HuH-7.5 (cell line): ENCODE measurements at places on chromosomes 5 and 9.

GRCh38 chr5:142797420-142797819 lies 27.2 kb downstream of the ARHGAP26 start:
- no peak for DNase-seq

- no peak for DNase-seq
Measured at GRCh38 chr5:30749971-30750370, 443.5 kb upstream of the CDH6 start.

DNA sequence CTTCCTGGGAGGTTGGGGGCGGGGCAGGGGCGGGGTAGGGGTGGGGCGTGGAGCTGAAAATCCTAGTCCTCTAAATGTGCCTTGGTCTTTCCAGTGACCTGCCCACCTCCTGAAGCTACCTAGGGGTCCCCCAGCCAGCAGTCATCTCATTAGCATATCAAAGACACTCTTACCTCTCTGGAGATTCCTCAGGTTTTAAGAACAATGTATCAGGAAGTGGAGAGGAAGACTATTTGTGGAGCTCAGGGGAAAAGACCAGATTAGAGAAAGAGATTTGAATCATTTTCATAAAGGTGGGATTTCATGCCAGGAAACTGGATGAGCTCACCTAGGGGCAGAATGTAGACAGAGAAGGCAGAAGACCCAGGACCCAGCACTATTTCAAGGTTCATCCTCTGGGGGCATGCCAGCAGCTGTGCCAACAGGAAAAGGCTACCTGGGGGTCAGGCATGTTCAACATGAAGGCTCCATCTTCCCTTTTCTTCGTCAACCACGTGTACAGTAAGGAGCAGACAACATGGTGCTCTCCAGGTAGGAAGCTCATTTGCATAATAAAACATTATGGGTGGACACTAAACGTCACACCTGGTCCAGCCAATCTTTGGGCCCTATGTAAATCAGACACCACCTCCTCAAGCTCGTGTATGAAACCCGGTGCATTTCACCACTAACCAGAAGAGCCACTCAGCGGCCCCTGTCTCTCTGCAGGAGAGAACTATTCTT lies 6.9 kb downstream of the GMCL2 start:
- no peak for DNase-seq

GRCh38 chr9:115520646-115521045 lies 402.7 kb upstream of the TNC start:
- DNase-seq: no peak

DNA sequence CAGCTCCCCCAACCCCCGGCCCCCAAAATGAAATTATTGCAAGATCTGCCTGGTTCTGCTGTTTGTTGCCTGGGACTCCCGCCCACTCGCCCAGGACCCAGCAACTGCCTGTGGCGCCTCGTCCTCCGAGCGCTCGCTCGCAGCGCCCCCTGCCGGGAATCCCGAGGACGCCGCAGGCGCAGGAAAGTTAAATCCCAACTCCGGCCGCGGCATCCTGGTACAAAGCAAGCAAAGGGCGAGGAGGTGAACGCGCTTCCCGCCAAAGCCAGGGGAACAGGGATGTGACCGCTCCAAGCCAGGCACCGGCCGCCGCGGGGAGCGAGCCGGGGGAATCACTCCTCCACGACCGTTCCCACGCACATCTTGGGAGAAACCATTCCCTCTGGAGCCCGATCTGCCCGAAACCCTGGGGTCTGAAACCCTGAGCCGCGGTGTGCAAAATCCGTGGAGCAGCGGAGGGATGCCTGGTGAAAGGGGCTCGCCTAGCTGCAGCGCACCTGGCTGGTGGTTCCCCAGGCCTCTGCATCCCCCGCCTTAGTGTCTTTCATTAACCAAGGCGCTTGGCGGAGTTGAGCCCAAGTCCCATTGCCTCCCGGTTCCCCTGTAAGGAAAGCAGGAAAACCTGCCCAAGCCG lies 1.3 kb downstream of the SEMA5A start:
- DNase-seq: peak; percentile 13

DNA sequence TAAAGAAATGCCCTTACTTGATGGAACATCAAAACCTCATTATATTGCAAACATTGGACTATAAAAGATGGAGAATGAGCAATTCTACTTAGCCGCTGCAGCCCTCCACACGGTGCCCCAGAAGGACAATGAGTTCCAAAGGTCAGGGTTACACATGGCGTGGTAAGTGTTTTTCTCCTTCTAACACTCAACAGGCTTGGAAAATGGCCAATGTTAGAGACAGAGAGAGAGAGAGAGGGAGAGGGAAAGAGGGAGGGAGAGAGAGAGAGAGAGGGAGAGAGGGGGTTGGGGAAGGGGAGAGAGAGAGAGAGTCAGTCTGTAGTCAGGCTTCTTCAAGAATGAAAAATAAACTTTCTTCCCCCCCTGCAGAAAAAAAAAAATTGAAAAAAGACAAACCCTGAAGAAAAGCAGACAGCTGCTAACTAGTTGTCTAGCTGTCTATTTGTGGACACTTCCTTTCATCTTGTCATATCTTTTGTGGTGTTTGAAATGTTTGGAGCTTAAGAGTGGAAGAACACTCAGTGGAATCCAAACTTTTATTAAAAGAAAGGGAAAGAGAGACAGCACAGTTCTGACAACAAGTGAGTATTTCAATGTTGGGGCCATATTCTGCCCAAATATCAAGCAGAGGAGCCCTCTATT lies 324.8 kb downstream of the TMEM38B start:
- no peak for DNase-seq

- DNase-seq: no peak
Measured at GRCh38 chr5:53453898-53454718, 26.3 kb upstream of the FST start.

GRCh38 chr5:61132559-61132958 lies 29.7 kb downstream of the SMIM15 start:
- no peak for DNase-seq

- DNase-seq: no peak
Measured at GRCh38 chr5:88661806-88662207, 221.2 kb downstream of the MEF2C start.

DNA sequence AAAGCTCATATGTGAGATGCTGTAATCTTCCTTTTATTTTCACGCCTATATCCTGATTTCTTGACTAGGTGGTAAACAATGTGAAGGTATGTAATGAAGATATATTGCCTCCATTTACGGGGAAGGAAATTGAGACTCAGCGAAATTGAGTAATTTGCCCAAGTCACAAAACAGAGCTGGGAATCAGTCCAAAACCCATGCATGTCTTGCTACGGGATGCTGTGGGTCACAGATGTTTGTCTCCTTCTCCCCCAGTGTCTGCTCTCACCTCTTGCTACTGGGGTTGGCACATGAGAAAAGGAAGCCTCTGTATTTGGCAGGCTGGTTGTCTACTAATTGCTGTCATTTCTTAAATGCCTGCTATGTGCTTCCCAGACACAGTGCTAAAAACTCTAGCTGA lies 53.7 kb upstream of the TEX48 start:
- no peak for DNase-seq

DNA sequence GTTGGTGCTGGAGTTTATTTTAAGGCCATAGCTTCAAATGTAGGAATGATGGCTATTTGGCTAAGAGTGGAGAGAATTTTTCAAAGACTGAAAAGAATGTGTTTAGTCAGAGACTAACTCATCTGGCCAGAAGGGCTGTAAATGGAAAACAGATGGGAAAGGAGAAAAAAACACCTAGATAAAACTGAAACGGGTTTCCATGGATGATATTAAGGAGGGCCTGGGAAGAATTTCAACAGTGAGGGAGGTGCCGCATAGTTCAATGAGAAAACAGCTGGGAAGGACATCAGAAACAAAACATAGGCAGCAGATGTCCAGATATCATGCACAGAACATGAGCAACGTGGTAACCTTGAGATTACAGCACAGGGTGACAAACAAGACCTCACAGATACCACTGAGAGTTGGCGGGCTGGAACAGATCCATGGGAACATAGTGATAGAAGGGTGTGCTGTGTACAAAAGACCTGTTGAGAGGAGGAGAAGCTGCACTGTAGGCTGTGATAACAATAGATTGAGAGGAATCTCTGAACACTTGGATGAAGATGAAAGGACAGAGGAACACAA lies 31.2 kb upstream of the RAD23B start:
- no peak for DNase-seq

DNA sequence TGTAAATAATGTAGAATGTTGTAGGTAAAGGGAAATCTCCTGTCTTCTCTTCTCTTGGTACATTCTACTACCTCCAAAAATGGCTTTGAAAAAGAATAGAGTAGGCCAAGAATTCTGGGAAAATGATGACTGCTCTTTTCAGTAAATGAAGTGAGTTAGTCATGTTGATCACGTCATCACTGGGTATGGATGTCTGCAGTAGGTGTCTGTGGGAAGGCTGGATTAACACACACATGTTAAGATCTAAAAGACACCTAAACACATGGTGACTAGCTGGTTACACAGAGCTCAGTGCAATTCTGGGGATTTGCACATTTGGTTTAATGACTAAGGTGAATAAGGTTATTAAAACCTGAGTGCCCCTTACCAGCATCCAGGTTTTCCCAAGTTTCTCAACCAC lies 161.5 kb downstream of the CEP120 start:
- no peak for DNase-seq

GRCh38 chr5:149809931-149810691 lies 80.0 kb downstream of the PPARGC1B start:
- DNase-seq: no peak

DNA sequence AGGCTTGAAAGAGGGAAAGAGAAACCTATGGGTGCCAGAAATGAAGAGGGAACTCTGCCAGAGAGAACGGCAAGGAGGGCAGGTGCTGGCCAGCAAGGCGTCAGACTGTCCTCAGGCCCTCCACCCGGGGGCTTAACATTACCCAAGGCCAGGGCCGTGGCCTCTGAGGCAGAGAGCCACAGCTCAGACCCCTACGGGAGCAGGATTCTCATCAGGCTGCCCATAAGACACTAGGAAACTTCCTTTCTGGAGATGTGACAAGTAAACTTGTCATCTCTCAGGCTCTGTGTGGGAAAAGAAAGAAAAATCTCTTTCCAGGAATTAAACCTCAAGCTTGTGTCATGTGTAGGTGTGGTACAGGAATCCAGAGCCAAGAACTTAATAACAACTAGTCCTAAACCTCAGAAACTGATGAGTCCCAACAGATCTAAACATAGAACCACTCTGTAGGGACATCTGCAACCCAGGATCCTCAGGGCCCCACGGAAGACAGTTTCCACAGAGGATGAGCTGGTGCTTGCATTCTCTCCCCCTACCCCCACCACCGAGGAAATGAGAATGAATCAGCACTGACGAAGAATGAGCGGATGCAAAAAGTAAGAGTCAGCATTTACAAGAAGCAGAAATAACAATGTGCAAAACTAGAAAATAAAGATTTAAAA lies 74.3 kb downstream of the DCP2 start:
- DNase-seq: no peak

DNA sequence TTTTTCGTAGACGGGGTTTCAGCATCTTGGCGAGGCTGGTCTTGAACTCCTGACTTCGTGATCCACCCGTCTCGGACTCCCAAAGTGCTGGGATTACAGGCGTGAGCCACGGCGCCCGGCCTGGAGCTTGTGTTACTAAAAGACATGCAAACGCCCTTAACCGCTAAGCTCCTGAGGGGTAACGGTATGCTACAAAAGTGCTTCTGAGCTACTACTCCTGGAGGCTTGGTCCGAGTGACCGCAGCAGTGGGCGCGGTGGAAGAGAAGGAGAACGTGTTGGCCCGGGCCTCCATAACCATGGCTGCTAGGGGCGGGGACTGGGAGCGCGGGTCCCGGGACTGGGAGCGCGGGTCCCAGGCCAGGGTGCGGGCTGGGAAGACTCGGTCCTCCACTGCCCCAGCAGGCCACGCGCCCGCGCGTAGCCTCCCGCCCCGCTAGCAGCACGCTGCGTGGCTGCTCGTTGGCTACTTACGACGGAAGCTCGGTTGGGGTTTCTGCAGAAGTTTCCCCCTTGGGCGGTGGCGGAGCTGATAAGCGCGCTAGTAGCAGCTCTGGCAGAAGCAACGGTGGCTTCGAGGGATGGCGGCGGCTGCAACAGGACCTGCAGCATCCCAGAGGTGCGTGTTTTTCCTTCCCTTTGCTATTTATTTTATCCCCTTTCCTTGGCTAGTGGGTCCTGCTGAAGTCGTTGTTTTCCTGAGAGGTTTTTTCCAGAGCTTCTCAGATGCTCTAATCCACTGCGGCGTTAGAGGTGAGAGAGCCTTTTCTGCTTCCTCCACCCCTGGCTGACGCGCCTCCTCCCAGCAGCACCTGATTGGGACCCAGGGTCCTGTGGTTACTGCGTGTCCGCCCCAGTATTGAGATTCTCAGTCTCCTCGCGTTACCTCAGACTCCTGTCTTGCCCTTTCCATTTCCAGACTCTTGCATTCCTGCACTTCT lies 69.2 kb upstream of the CCDC180 start:
- DNase-seq: peak; percentile 43
